Hematopoietic multipotent progenitor cell treated with erythropoietin and hydrocortisone succinate and interleukin-3 and kit ligand, for 8 days (in vitro differentiated cells): ENCODE measurements at places on chromosomes 6 and 20.

- DNase-seq = peak; percentile 56
Measured at GRCh38 chr6:47134476-47135189, 92.5 kb upstream of the ADGRF1 start.

GRCh38 chr6:23448281-23448680, 677.7 kb upstream of the NRSN1 start:
- no peak for DNase-seq

- no peak for DNase-seq
Measured at GRCh38 chr6:138231381-138231886, 13.1 kb upstream of the PBOV1 start.

DNA sequence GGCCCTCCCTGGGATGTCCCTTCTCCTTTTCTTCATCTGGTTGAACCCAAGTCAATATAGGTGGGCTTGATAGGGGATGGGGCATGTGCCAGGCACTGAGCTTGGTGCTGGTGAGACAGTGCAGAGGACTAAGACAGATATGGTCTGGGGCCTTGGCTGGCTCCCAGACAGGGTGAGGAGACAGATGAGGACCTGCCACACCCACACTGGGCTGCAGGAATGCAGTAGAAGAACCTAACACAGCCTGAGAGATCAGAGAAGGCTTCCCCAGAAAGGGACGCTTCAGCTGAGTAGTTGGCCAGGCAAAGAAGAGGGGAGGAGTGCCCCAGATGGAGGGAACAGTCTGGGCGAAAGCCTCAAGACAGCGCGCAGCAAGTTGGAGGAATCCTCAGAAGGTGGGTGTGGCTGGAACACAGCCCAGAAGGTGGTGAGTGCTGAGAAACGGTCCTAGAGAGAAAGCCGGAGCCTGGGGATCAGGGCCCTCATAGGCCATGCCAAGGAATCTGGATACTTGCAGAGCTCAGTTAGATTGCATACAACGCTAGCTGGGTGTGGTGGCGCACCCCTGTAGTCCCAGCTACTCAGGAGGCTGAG, 26.4 kb downstream of the CD40 start:
- DNase-seq = peak; percentile 61

GRCh38 chr6:42197555-42198362, 3.0 kb upstream of the GUCA1B start:
- DNase-seq = peak; percentile 93

DNA sequence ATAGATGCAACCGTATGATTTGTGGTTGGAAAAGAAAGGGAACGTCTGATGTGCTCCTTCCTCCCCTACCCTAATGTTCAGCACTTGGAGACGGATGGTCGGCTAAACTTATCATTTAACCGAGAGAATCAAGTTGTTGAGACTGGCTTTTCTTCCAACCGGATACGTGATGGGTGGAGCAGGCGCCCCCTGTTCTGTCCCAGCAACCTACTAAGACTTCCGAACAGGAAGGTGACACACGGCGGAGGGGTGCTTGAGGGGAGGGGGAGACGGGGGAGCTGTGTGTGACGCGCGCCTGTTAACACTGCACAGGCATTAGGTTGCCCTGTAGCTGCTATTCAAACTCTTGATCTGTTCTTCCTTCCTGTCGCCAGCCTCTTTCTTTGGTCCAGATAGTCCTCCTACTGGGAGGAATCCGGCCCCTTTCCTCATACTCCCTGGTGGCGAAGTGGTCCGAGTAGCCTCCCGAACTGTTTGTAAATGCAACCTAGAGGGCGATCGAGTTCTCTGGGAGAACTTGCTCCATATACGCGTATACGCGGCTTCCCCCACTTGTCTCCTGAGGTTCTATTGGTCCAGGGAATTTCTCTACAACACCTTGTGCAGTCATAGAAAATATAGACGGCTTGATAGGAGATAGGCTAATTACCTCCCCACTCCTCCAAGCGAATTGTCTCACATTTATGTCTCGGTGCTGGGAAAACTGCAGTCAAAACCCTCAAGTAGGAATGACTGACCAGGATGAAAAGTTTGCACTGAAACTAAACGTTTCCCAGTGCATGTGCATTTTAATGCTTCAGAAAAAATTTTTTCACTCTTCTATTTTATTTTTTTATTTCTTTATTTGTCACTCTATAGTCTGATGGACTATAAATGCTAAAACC, 126.0 kb upstream of the SLC2A12 start:
- DNase-seq = peak; percentile 88
